Fibroblast of lung (primary cell): ENCODE measurements at places on chromosomes 2 and 18.
A peak's percentile ranks its signal among the peaks of the same experiment; 100 is the strongest.

- no peaks in the 10 kb centered on the region for H3K27me3 ChIP-seq
- H3K4me3 ChIP-seq, result no peak overlapping the region
- DNase-seq, result no peak
- H3K27ac ChIP-seq, result no peak overlapping the region
These were observed 893.5 kb downstream of the SUCLG1 start for GRCh38 chr2:83565626-83566025.

GRCh38 chr2:219334076-219334475 lies 1.5 kb upstream of the RESP18 start:
- H3K4me3 ChIP-seq, result no peak overlapping the region
- peaks cover 26% of the 10 kb centered on the region for H3K27me3 ChIP-seq
- no peaks in the 10 kb centered on the region for H3K36me3 ChIP-seq
- no peak overlapping the region for H3K27ac ChIP-seq

DNA sequence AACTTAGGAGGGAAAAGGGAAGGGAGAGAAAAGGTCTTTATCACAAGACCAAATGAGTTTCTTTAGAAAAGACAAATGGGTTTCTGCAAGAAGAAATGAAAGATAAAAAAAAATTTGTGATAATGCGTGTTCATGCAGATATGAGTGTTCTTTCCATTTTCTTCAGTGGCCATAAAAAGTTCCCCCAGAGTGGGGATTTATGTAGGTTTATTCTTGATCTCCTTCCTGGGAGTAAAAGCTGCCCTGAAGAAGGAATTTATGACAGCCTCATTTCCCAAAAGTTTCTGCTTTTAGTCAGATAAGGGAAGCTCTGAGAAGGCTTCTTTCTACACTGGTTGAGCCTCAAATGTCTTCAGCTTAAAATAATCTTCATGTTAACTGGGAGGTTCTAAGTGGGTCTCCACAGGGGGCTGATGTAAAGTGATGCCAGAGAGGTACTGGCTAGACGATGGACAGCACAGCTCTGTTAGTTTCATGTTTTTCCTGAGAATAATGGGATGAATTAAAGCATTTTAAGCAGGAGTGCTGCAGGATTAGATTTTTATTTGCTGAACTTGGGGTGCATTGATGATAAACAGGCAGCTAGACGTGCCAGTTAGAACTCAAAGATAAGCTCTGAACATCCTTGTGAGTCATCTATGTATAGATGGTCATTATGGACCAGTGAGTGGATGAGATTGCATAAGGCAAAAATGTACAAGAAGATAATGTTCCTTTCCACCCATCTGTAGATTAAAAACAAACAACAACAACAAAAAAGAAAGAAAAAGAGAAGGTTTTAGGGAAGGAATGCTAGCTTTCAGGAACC lies 99.4 kb upstream of the MSH2 start:
- no peaks in the 10 kb centered on the region for H3K4me1 ChIP-seq
- no peak for DNase-seq
- H3K27ac ChIP-seq, result no peak overlapping the region
- no peak overlapping the region for H3K4me3 ChIP-seq
- H3K27me3 ChIP-seq, result no peaks in the 10 kb centered on the region

- DNase-seq, result no peak
- peaks cover 22% of the 10 kb centered on the region for H3K4me1 ChIP-seq
- H3K4me3 ChIP-seq, result no peak overlapping the region
- no peaks in the 10 kb centered on the region for H3K36me3 ChIP-seq
- no peaks in the 10 kb centered on the region for H3K27me3 ChIP-seq
These were observed 51.5 kb downstream of the NCK2 start for GRCh38 chr2:105796131-105796638.

- H3K36me3 ChIP-seq, result peaks cover 13% of the 10 kb centered on the region
- H3K4me3 ChIP-seq, result no peak overlapping the region
- H3K4me1 ChIP-seq, result no peaks in the 10 kb centered on the region
- H3K27ac ChIP-seq, result no peak overlapping the region
- no peak for DNase-seq
These were observed 130.6 kb upstream of the OTX1 start for GRCh38 chr2:62920070-62920469.

DNA sequence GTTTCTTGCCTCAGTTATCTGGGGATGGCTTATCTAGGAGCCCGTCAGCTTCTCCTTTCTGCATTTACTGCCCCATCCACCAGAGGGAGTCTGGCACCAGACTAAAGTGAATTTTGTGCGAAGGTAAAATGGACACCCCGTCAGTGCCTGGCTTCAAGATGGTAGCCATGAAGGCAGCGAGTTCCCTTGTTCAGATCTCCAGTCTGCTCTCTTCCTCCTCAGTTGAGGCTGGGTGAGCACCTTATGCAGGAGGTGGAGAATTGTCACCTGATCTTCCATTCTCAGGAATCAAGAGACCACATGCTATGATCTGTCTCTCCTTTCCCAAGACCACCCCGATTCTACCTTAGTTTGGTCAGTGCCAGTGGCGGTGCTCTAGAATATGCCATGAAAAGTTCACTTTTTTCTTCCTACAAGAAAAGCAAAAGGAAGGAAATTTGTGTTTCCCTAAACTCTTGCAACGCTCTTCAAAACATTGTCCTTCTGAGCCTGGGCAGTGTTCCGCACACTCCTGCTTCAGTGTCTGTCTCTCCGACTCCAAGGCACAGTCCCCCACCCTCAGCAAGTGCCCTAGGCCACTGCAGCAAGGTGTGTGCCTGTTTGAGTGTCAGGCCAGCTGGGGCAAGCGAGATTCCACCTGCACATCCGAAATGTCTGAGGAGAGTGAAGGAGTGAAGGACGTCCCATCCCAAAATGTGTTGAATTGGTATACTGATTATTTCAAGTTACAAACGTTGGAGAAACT lies 168.6 kb downstream of the SS18 start:
- no peak overlapping the region for H3K4me3 ChIP-seq
- no peak overlapping the region for H3K27ac ChIP-seq
- no peaks in the 10 kb centered on the region for H3K27me3 ChIP-seq
- no peaks in the 10 kb centered on the region for H3K36me3 ChIP-seq
- peak; percentile 7 for DNase-seq
